ENCODE measurements at places on chromosomes 13 and 19.
A peak's percentile ranks its signal among the peaks of the same experiment; 100 is the strongest.

DNA sequence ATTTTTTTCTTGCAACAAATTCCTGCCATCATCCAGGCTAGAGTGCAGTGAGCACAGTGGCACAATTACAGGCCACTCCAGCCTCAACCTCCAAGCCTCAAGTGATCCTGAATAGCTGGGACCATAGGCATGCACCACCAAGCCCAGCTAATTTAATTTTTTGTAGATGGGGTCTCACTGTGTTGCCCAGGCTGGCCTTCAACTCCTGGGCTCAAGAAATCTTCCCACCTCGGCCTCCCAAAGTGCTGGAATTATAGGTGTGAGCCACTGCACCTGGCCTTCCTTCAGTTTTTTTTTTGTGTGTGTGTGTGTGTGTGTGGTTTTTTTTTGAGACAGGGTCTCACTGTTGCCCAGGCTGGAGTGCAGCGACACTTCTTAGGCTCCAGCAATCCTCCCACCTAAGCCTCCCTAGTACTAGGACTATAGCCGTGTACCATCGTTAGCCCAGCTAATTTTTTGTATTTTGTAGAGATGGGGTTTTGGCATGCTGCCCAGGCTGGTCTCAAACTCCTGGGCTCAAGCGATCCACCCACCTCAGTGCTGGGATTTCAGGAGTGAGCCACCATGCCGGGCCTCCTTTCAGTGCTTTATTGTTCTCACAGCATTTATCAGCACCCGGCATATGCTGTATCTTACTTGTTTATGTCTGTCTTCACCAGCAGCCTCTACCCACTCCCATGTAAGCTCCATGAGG lies 5.9 kb upstream of the SRRM5 start:
- no peak for DNase-seq

DNA sequence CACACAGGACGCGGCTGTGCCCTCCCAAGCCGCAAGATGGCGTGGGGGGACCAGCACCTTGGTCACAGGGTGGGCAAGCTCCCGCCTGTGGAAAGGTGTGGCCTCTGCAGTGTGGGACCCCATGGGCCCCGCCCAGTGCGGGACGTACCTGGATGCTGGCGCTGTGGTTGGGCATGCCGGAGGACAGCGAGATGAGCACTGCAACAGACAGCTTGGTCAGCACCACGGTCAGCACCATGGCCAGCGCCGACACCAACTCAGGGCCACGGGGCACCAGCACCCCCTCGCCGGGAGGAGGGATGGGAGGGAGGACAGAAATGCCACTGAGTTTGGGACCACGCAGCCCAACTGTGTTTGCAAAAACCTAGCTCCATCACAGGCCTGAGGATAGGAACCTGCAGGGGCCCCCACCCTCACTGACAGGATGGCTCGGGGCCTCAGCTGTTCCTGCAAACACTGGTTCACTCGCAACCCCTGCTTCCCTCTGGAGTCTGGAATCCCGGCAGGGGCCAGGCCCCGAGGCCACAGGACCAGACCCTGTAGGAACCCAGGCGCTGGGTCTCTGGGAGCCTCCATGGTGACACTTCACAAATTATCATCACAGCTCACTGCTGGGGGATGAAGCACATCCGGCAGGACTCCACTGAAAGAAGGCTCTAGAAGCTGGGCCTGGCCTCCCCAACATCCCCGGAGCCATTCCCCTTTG lies 27.1 kb downstream of the IZUMO4 start:
- no peak for DNase-seq

DNA sequence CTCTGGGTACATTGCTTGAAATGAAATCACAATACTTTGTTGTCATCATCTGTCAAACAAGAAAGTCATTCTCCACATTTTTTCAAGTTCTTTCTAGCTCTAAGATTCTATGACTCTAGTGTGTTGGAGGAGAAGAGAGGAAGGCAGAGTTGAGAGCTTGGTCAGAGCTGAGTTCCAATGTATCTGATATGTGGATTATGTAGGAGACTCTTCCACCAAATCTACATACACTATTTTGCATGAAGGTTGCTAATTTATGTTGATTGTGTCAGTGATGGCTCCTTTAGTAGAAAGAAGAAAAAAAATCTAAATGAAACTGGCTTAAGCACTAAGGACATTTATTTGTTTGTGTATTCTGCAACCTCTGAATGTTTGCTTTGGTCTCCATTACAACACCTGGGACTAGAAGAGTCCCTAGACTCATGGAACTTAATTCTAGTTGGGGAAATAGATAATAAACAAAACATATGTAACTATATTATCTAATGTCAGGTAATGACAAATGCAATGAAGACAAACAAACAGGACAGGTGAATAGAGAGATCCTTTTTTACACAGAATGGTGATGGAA lies 691.9 kb downstream of the UQCRFS1 start:
- DNase-seq, result no peak

DNA sequence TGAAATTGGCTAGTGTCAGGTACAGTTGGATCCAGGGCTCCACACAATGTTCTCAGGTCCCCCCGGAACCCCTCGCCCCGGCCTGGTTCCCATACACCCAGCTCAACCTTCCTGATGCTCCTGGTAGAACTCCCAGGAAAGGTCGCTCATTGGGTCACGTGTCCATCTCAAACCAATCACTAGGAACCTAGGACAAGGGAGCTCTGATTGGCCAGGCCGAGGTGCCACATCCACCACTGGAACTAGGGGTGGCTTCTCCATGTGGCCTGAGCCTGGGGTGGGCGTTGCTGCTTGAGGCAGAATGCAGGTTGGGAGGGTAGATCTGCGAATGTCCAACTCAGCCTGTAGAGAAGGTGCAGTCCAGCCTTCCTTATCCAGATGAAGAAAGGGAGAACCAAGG lies 6.9 kb upstream of the MEF2B start:
- DNase-seq, result no peak

GRCh38 chr19:13881251-13881691 lies 4.3 kb downstream of the NANOS3 start:
- DNase-seq, result no peak

DNA sequence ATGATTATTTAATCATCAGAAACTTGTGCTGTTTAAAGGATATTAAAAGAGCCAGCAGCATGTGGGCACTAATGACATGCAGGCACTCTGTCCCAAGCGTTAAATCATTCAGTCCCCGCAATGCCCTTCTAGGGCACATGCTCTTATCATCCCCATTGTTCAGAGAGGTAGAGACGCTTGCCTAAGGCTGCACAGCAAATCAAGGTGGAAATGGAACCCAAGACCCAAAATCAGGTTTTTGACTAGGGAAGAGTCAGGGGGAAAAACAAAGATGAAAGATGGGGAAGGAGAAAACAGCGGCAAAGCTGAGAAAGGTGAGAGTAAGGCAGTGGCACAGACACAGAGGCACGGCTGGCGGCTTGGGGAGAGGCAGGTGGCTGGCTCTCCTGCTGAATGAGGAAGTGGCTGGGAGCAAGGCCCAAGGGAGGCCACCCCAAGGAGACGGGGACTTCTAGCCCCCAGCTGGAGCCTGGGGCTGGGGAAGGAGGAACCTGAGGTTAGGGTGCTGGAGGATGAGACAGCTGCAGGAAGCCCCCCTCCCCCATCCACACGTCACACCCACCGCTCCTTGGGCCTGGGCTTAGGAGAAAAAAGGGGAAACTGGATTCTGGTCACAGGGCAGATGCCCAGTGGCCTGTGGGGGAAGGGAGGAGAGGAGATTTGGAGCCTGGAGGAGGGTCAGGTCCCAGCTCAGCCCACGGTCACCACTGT lies 1.0 kb upstream of the TYROBP start:
- DNase-seq, result peak; percentile 71

- no peak for DNase-seq
Observed at GRCh38 chr13:46578590-46578975, 25.6 kb downstream of the LRCH1 start.

DNA sequence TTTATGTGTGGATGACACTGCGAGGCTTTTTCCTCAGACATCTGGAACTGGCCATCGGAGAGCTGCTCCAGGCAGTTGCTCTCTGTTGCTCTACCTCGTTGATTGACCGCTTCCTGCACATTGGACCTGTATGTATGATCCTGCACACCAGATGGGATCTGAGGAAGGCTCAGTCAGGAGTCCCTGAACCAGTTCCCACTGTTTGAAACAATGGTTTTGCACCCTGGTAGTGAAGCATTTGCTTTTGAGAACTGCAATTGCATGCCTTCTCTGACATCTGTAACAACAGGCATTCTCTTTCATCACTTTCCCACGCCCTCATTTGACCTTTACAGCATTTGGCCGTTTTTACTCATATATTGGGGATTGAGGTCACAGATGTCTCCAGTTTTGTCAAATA lies 61.1 kb upstream of the NPAS1 start:
- no peak for DNase-seq

DNA sequence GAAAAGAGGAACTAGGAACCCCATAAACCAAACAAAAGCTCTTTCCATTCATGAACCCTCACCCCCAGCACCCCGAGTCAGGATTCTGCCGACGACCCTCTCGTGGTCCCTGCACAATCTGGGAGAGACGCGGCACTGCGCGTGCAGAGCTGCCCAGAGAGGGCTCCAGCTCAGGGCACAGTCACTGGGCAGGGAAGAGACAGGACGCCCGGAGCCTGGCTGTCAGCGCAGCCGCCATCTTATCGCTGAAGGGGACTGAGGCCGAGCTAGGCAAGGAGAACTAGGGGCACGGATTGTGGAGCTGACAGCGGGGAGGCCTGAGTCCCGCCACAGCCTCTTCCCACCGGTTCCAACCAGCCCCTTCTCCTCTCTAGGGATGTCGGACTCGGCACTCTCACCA lies 349 bp downstream of the ZNF98 start:
- DNase-seq, result no peak

- no peak for DNase-seq
Observed at GRCh38 chr19:32061315-32061714, 284.1 kb upstream of the ZNF507 start.

DNA sequence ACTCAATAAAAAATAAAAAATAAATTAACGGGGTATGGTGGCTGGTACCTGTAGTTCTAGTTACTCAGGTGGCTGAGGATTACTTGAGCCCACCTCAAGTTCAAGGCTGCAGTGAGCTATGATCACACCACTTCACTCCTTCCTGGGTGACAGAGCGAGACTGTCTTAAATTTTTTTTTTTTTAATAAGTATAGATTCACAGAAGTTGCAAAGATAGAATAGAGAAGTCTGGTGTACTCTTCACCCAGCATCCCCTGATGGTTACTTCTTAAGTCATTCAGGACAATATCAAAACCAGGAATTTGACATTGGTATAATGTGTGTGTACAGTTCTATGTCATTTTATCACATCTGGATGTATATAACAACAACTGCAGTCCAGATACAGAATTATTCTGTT lies 7.7 kb upstream of the CD22 start:
- DNase-seq, result no peak

DNA sequence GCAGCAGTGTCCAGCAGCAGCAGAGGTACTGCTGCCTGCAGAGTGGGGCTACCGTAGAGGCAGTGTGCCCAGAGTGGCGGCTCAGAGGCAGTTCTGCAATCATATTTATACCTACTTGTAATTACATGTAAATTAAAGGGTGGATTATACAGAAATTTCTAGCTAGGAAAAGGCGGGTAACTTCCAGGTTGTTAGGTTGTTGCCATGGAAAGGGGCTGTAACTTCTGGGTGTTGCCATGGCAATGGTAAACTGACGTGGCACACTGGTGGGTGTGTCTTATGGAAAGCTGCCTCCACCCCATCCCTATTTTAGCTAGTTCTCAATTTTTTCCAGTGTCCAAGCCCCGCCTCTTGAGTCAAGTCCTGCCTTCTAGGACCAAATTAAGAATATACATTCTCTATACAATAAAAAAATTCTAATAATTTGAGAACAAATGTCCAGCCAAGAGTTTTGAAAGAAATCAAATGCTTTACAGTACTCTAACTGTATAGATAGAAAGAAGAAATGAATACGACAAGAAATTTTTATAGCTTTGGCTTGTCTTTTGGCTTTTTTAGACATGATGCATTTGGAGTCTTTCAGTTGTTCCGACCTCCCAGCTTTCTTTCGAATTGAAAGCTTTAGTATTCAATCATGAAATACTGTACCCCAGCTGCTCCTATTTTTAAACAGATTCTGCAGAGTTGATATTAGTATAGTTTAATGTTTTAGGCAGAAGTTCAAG lies 816.6 kb downstream of the DIAPH3 start:
- no peak for DNase-seq

- DNase-seq, result no peak
Observed at GRCh38 chr19:3535563-3535965, 3.4 kb upstream of the TEKTIP1 start.

DNA sequence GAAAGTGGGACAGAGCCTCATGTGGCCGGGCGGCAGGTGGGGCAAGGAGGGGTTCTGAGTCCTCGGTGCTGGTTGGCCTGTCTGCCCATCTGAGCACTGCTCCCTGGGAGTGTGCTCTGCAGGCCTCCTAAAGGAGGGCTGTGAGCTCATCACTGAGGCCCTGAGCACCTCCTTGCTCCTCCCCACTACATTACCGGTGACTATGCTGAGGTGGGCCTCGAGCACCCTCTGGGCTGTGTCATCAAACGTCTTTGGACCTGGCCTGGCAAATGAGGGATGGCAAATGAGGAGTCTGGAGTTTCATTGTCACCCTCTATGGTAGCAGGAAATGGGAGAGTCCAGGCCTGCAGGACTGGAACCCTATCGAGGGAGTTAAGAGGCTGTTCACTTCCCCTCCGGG lies 38.8 kb upstream of the ZNF429 start:
- DNase-seq, result no peak

DNA sequence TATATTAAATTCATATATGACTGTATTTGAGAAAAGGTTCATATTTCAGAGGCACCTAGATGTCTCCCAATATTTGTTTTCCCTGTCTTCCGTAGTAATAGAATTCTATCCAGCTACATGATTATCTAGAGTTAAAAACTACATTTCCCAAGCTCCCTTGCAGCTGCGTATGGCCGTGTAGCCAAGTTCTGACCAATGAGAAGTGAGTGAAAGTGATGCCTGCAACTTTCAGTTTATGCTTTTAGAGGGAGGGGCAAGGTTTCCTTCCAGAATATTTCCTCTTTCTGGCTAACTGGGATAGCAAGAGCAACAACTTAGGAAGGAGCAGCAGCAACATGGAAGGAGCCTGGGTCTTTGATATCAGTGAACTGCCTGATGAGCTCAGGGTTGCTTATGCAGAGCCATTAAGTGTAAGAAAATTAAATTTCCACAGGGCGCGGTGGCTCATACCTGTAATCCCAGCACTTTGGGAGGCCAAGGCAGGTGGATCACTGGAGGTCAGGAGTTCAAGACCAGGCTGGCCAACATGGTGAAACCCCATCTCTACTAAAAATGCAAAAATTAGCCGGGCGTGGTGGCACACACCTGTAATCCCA lies 23.2 kb upstream of the CYP2A13 start:
- DNase-seq, result no peak

GRCh38 chr13:70523622-70524021 lies 415.4 kb upstream of the KLHL1 start:
- no peak for DNase-seq

DNA sequence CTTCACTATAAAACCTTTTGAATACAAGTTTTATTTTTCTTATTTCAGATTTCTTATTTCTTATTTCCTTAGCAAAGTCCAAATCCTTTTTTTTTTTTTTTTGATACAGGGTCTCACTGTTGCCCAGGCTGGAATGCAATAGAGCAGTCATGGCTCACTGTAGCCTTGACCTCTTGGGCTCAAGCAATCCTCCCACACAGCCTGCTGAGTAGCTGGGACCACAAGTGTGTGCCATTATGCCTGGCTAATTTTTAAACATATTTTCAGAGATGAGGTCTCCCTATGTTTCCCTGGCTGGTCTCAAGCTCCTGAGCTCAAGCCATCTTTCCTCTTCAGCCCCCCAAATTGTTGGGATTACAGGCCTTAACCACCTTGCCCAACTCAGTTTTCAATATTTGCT lies 334.3 kb downstream of the DLEU7 start:
- DNase-seq, result no peak

Data from globus pallidus (tissue), 1 donor.